Stimulated activated CD8-positive, alpha-beta memory T cell treated with anti-CD3 and anti-CD28 coated beads, Interleukin-7, amount 100 ng/mL, for 24 hours (primary cell): ENCODE measurements at places on chromosomes 13 and 19.

- no peak for DNase-seq
Observed at GRCh38 chr13:40102360-40102727, 446.9 kb downstream of the COG6 start.

GRCh38 chr19:48510421-48511268 lies 990 bp downstream of the LMTK3 start:
- DNase-seq, result peak; percentile 59

DNA sequence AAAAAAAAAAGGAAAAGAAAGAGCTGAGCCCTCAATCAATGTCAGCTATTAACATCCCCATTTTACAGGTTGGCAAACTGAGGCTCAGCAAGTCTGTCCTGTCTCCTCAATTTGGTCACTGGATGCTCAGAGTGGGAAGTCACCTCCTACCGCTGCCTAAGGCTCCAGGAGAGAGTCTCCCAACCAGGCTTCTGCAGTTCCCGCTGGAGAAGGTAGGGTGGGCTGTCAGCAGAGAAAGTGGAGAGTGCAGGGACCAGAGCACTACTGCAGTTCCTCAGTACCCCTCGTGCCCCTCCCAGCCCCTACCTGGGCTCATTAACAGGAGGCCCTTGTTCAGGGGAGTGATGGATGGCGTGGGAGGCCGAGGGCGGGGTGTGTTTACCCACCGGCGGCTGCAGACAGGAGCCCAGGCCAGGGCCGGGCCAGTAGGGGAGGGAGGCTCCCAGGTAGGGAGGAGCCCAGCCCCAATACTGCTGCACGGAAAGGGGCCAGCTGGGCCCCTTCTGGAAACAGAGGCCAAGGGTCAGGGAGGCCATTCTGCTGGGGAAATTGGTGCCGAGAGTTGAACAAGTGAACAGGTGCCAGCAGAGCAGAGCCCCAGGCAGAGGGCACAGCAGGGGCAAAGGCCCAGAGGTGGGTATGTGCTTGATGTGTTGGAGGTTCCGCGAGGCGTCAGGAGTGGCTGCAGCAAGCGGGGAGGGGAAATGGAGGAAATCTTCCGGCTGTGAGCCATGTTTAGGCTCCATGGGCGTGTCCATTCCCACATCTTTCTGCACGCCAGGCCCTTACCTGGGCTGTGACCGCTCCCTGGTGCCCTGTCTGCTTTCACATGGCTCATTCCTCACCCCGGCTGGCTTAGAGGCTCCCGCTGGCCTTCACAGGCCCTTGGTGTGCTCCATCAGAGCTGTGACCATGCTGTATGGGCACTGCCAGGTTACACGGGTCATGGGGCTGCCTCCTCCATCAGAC lies 7.6 kb upstream of the COMP start:
- DNase-seq, result no peak

GRCh38 chr19:55638864-55639359 lies 1.9 kb upstream of the ZNF580 start:
- peak; percentile 33 for DNase-seq

DNA sequence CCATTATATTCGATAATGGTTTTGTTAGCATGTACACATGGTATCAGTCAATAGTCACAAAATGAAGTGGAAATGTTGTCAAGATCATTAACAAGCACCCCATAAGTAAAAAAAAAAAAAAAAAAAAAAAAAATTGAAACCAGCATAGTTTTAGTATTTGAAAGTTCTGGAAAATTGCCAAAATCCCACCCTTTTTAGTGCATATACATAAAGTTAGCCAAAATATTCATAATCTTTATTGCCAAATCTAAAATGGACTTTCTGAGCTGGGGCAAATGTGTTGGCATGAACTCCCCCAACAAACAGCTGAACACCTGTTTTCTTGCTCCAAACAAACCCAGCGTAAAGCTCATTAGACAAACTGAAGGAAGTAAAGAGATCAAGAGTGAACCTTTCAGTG lies 73.9 kb downstream of the MZT1 start:
- no peak for DNase-seq

DNA sequence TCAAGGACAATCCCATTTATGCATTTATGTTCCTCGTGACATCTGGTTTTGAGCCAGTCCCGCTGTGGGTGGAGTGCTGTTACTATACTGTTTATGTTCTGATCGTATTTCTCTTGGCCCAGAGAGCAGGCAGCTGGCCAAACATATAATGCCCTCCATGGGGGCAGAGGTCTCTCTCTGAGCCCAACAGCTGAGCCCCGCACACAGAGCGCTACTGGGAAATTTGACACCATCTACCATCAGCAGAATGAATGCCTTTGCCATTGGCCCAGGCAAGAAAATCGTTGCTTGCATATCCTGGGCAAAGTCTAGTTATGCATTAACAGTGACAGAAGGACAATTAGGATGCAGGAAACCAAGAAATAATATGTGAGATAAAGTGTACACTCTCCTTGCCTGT lies 126.8 kb upstream of the CACNA1A start:
- no peak for DNase-seq

GRCh38 chr13:27497563-27498230 lies 47.3 kb upstream of the MTIF3 start:
- DNase-seq, result no peak

GRCh38 chr13:97660594-97661260 lies 226.8 kb downstream of the RAP2A start:
- DNase-seq, result no peak

- no peak for DNase-seq
Observed at GRCh38 chr19:58345558-58345957, 7.7 kb downstream of the A1BG start.

DNA sequence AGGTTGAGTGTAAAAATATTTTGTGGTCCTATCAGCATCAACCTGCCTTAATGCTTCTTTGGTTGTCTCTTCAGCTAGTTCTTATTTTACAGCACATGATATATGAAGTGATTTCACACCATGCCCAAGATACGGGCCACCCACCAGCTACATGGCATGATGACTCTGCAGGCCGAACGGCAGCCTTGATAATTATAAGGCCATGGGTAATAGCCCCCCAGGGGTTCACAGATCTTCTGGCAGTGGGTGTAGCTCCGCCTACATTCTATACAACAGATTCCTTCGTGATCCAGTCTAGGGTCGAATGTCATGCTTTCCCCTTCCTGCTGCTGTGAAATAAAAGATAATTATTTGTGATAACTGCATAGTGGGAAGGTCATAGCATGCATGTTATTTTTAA lies 36.1 kb downstream of the CNMD start:
- DNase-seq, result no peak

- no peak for DNase-seq
Observed at GRCh38 chr13:59601993-59602392, 561.7 kb downstream of the DIAPH3 start.

DNA sequence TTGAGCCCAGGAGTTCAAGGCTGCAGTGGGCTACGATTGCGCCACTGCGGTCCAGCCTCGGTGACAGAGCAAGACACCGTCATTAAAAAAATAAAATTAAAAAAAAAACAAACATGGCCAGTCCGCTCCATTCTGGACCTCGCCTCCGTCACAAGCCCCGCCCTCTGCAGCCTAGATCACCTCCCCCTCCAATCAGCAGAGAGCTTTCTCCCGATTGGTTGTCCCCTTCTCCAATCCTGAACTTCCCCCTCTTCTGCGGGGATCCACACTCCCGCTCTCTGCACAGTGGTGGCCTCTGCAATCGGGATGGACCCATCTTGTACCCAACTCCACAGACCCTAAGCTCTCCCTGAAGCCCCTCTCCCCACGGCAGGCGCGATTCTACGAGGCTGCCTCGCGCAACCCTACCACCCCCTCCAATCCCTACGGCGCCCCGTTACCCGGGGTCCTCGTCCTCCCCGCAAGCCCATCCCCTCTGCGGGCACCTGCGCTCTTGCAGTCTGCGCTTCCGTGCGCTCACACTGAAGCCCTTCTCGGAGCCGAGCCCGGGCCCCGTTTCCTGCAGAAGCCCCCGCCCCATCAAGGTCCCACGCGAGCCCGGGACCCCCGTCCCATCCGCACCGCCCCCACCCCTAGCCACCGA lies 540 bp downstream of the TMEM160 start:
- peak; percentile 61 for DNase-seq

- DNase-seq, result no peak
Observed at GRCh38 chr13:20446900-20447299, 78.8 kb downstream of the CRYL1 start.

GRCh38 chr13:28753208-28753892 lies 34.6 kb upstream of the SLC46A3 start:
- no peak for DNase-seq

- no peak for DNase-seq
Observed at GRCh38 chr19:15234431-15235130, 2.3 kb upstream of the EPHX3 start.

- DNase-seq, result no peak
Observed at GRCh38 chr19:46660008-46660517, 919 bp downstream of the DACT3 start.

DNA sequence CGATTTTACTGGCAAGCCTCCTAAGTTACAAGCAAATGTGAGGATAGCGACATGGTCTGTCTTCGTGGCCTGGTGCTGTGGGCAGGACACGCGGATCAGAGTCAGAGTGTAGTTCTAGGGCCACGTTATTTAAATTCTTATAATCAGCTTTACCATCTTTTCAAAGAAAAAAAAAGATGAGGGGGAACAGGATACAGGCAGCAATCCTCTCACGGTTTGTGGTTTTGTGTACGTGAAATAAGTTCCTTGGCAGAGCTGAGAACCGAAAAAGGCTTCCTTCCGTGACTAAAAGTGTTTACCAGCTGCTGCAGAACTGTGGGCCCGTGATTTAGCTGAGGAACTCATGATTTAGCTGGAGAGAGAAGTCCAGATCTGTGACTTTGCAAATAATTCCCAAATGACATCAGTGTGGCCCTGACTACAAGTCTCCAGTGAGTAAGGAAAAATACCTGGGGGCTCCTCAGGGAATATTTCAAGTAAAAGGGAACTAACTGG lies 27.2 kb downstream of the RCBTB2 start:
- DNase-seq, result no peak

DNA sequence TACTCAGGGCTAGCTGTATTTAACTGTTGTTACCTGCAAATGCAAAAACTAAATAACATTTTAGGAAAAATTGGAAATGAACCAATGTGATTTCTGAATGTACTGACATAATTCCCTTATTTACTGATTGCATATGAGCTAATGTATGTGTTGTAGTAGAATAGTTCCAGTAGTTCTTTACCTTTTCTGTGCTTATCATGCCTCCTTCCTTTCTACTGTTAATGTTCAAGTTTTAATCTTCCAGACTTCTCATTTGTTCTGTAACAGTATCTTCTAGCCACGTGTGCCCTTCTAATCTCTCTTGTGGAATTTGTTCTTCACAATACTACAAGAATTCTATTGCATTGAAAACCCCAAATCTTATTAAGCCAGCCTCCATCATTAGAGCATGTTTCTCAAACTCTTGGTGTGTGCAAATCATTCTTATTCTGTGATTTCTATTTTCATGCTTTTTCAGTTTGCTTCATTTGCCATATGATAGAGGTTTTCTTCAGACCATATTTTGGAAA lies 17.7 kb downstream of the LSM14A start:
- DNase-seq, result no peak

DNA sequence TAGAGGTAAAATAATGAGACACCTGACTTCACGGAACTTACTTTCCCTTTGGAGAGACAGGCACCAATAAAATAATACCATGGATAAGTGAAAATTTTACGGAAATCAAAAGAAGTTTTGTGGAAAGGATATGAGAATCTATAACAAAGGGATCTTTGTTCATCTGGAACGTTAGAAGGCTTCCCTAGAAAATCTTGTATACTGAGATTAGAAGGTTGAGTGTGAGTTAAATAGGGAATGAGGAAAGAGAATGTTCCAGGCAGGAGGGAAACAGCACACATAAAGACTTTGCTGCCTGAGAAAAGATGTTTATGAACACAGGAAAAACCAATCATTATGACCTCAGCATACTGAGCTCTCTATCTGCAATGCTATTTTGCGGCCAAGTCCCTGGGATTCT lies 19.6 kb upstream of the RAP2A start:
- DNase-seq, result no peak

GRCh38 chr13:22126433-22127021 lies 455.7 kb downstream of the FGF9 start:
- DNase-seq, result no peak

GRCh38 chr19:2543463-2544442 lies 67.8 kb downstream of the GADD45B start:
- DNase-seq, result peak; percentile 40

GRCh38 chr19:45138303-45138751 lies 22.5 kb downstream of the NKPD1 start:
- DNase-seq, result no peak

DNA sequence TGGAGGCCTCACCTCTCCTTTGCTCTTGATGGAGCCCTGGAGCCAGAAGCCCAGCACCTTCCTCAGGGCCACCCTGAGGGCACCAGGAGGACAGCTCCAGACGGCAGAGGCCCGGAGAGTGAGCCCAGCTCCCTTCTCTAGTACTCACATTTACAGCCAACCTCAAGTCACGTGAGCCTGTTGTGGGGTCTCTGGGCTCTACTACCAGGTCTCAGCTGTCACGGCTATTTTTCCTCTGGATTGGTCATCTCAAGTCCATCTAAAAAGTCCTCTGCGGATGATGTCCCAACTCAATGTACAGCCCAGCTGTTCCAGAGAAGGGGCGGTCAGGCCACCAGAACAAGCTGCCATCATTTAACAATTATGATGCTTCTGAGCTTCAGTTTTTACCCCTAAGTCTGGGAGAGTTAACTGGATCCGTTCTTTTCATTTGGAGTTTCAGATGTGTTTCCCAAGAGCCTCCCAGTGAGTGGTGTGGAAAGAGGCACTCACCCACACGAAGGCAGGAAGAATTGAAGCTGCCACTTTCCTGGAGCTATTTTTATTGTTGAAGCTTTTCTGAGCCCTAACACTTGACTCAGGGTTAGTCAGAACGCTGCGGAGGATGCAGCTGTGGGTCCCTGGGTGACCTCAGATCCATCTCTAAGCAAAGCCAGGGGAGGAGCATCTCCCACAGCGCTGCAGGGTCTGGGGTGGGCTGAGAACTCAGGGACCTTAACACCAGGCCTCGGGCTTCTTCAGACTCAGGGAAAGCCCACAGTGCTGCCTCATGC lies 143.5 kb upstream of the UBL3 start:
- DNase-seq, result no peak

- peak; percentile 14 for DNase-seq
Observed at GRCh38 chr13:76879203-76879882, 6.9 kb downstream of the KCTD12 start.

DNA sequence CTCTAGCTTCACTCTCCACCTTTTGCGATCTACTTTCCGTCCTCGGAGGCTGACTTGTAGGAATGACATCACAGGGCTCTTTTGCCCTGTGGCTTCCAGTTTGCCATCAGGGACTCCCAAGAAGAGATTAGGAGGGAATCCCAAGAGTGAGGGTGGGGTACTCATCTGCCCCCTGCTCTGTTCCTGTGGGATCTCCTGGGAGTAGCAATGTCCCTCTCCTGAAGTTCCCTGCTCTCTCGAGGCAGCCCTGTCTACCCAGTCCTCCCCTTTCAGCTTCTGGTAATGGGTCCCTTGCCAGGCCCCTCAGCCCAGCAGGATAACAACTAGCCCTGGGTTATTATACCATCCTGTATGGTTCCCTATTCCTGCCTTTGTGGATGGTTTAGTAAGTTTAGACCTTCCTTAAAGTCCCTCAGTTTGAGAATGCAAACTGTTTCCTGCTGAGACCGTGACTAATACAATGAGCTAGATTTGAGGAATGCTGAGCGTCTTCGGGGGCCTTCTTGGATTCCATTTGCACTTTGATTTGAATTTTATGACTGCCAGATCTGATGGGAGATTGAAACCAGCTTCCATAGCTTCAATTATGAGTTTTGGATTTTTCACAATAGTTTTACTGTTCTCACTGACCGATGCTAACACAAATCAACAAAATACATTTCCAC lies 73.7 kb upstream of the IPO5 start:
- no peak for DNase-seq
